ENCODE measurements at places on chromosomes 7 and 10.
A peak's percentile ranks its signal among the peaks of the same experiment; 100 is the strongest.

- no peak overlapping the region for H3K27ac ChIP-seq
- DNase-seq, result no peak
- H3K27me3 ChIP-seq, result no peaks in the 10 kb centered on the region
- H3K36me3 ChIP-seq, result no peaks in the 10 kb centered on the region
- no peaks in the 10 kb centered on the region for H3K4me1 ChIP-seq
Observed at GRCh38 chr7:53237344-53237913, 202.0 kb downstream of the POM121L12 start.

DNA sequence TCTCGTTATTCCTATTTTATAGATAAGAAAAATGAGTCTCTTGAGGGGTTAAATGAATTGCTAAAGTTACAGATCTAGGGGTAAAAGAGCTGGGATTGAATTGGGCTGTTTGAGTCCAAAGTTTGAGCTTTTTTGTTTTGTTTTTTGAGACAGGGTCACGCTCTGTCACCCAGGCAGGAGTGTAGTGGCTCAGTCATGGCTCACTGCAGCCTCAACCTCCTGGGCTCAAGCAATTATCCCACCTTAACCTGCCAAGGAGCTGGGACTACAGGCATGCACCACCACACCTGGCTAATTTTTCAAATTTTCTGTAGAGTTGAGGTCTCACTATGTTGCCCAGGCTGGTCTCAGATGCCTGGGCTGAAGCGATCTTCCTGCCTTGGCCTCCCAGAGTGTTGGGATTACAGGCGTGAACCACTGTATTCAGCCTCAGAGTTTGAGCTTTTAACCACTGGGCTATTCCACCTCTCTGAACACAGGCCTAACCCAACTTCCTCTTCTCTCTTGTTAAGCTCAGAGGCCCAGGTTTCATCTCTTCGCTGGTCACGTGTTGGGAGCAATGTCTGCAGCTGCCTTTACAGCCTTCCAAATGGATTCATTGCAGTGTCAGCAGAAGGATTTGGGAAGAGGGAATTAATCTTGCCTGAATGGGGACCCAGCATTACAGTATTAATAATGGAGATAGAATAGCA is 8.0 kb downstream of the SUFU start:
- DNase-seq, result no peak
- no peaks in the 10 kb centered on the region for H3K36me3 ChIP-seq
- peaks cover 23% of the 10 kb centered on the region for H3K4me1 ChIP-seq
- H3K27ac ChIP-seq, result peak overlapping the region; percentile 53

DNA sequence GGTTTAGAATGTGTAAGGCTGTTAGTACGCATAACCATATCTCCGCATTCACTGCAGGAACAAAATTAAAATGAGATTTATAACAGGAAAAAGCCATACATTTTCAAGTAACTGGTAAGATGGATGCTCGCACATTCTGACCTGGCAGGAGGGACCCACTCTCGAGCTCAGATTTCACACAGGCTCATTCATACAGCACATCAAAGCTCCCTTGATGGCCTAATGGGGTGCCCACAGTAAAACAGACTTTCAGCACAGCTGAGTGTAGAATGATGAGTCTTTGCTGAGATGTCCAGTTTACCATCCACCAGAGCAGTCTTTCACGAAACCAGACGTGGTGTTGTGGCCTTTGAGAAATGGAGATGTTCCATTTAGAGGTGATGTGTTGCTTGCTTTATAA is 8.9 kb downstream of the FOXI2 start:
- no peaks in the 10 kb centered on the region for H3K4me1 ChIP-seq
- no peaks in the 10 kb centered on the region for H3K36me3 ChIP-seq
- H3K27me3 ChIP-seq, result peaks cover 11% of the 10 kb centered on the region
- no peak for DNase-seq

DNA sequence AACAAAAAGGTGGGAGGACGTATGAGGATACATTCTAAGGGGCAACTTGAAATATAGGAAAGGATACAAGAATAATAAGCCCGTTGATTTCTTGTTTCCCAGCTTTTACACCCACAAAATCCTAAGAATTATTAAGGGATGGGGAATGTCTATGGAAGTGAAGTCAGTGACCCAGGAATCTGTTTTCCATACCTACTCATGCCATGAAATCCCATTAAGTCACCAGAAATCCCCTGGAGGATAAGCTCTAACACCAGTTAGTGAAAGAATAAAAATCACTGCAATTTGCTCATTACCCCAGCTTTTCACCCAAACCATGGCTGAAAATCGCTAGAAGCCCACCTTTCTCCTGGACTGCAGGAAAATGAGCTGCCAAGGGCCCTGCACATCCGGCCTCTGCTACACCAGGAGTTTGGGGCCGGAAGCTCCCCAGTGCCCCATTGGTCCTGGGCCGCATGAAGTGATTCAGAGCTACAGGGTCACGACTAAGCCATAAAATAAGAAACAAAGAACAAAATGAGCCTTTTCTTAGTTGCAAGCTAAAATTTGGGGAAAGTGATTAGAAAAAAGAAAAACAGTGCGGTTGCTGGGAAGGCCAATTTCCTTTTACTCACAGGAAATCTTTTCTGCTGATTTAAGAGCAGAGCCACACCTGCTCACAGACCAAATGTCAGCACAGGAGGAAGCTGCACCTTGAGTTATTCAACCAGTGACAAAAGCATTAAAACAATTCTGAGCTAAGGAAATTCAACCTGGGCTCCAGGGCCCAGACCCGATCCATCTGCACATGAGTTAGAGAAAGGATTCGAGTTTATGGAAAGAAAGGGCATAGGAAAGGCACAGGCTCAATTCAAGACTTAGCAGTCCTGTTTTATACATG is 40.3 kb downstream of the HIPK2 start:
- H3K4me3 ChIP-seq, result peak overlapping the region; percentile 60
- peaks cover 2% of the 10 kb centered on the region for H3K36me3 ChIP-seq
- peak overlapping the region; percentile 93 for H3K27ac ChIP-seq

GRCh38 chr10:113965683-113966082 is 78.0 kb upstream of the ADRB1 start:
- H3K27ac ChIP-seq, result no peak overlapping the region
- no peak overlapping the region for H3K4me3 ChIP-seq
- H3K27me3 ChIP-seq, result no peaks in the 10 kb centered on the region
- H3K36me3 ChIP-seq, result no peaks in the 10 kb centered on the region
- peaks cover 13% of the 10 kb centered on the region for H3K4me1 ChIP-seq
